CD4-positive, CD25-positive, alpha-beta regulatory T cell (primary cell): ENCODE measurements at places on chromosomes 7 and 10. TPM values are rescaled to one million over a fixed set of nuclear protein-coding genes. Genes with fewer than 3 reads are reported as not detected.
A peak's percentile ranks its signal among the peaks of the same experiment; 100 is the strongest.

GRCh38 chr7:157683747-157684156 lies 346.9 kb downstream of the DNAJB6 start:
- no peak overlapping the region for H3K4me3 ChIP-seq
- H3K4me1 ChIP-seq: peaks cover 20% of the 10 kb centered on the region
- no peaks in the 10 kb centered on the region for H3K36me3 ChIP-seq
- H3K27ac ChIP-seq: no peak overlapping the region
- H3K27me3 ChIP-seq: peaks cover 52% of the 10 kb centered on the region

GRCh38 chr10:36765782-36766414 lies 359.5 kb upstream of the ANKRD30A start:
- no peaks in the 10 kb centered on the region for H3K36me3 ChIP-seq
- no peak overlapping the region for H3K4me3 ChIP-seq
- no peak overlapping the region for H3K27ac ChIP-seq
- no peak for DNase-seq
- H3K27me3 ChIP-seq: no peaks in the 10 kb centered on the region
- H3K4me1 ChIP-seq: no peaks in the 10 kb centered on the region

DNA sequence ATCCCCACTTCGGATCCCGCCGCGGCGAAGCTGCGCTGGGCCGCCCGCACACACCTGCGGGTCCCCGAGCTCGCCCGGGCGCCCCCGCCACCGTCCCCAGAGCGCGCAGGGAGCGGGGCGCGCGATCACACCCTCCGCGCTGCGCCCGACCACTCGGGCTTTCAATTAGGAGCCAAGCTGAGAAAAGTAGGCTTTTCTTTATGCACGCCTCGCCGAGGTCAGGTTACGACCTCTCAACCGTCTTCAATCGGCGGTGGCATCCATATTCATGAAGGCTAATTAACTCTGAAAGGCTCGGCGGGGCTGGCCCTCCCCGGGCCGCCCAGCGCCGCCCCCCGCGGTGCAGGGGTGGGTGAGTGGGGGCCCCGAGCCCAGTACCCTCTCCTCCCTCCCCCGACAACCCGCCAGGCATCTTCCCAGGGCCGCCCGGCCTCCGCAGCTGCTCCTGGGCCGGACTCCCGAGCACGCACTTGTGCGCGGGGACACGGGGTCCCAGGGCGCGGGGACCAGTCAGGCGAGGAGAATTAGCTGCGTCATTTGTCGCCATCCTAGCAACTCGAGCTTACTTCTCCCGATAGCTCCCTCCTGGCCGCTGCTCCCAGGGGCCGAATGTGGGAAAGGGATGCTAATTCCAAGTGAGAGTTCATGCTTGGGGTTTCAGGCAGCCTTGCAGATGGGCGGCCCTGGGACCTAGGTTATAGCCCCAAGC lies 155.5 kb upstream of the LYZL2 start:
- no peak overlapping the region for H3K27ac ChIP-seq
- H3K4me3 ChIP-seq: peak overlapping the region; percentile 78
- no peaks in the 10 kb centered on the region for H3K36me3 ChIP-seq
- peaks cover 23% of the 10 kb centered on the region for H3K4me1 ChIP-seq
- peak; percentile 34 for DNase-seq

DNA sequence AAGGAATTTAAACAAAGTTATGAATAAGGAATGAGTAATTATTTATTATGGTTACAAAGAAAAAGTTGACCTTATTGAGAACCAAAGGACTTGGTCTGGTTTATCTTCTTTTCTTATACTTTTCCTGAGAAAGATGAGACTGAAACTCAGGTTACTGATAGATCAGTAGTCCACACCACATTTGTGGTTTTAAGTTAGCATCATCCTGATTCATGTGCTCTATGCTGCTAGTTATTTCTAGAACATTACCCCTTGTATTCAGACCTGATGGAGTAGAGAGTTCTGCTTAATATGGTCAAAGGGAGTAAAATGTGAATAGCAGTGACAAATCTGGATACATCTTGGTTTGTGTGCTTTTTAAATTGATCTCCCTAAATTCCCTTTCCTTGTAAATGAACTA lies 63.8 kb downstream of the FOXP2 start:
- H3K4me3 ChIP-seq: no peak overlapping the region
- H3K4me1 ChIP-seq: no peaks in the 10 kb centered on the region
- no peak overlapping the region for H3K27ac ChIP-seq
- no peaks in the 10 kb centered on the region for H3K36me3 ChIP-seq
- no peak for DNase-seq
- H3K27me3 ChIP-seq: no peaks in the 10 kb centered on the region

DNA sequence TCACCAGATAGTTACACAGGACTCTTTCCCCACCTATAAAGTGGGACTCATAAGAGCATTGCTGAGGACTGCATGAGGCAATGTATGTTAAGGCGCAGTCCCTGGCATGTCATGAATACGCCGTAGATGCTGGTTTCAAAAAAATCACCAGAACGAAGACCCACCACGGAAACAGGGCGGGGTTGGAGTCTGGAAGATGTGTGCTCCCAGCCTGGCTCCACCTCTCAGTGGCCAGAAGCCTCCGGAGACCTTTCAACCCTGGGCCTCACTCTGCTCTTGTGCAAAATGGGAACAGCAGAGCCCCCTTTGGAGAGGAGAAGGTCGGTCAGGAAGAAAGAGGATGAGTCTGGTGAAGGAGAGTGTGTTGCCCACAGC lies 12.4 kb upstream of the ZMIZ1 start:
- H3K4me3 ChIP-seq: no peak overlapping the region
- H3K36me3 ChIP-seq: no peaks in the 10 kb centered on the region
- H3K27ac ChIP-seq: no peak overlapping the region
- no peaks in the 10 kb centered on the region for H3K27me3 ChIP-seq

GRCh38 chr7:104650991-104651640 lies 322.7 kb downstream of the LHFPL3 start:
- H3K4me3 ChIP-seq: no peak overlapping the region
- no peak for DNase-seq
- H3K27me3 ChIP-seq: no peaks in the 10 kb centered on the region
- no peaks in the 10 kb centered on the region for H3K36me3 ChIP-seq
- no peaks in the 10 kb centered on the region for H3K4me1 ChIP-seq

- no peaks in the 10 kb centered on the region for H3K36me3 ChIP-seq
- peaks cover 21% of the 10 kb centered on the region for H3K27me3 ChIP-seq
- peaks cover 30% of the 10 kb centered on the region for H3K4me1 ChIP-seq
These were observed 1.2 kb downstream of the FGF8 start for GRCh38 chr10:101774589-101775272.

GRCh38 chr10:63054889-63055611 lies 78.1 kb upstream of the NRBF2 start:
- peaks cover 2% of the 10 kb centered on the region for H3K27me3 ChIP-seq
- H3K36me3 ChIP-seq: no peaks in the 10 kb centered on the region
- H3K27ac ChIP-seq: no peak overlapping the region
- H3K4me3 ChIP-seq: no peak overlapping the region
- no peaks in the 10 kb centered on the region for H3K4me1 ChIP-seq

GRCh38 chr10:132704008-132704814 lies 81.7 kb downstream of the NKX6-2 start:
- no peaks in the 10 kb centered on the region for H3K4me1 ChIP-seq
- DNase-seq: no peak

DNA sequence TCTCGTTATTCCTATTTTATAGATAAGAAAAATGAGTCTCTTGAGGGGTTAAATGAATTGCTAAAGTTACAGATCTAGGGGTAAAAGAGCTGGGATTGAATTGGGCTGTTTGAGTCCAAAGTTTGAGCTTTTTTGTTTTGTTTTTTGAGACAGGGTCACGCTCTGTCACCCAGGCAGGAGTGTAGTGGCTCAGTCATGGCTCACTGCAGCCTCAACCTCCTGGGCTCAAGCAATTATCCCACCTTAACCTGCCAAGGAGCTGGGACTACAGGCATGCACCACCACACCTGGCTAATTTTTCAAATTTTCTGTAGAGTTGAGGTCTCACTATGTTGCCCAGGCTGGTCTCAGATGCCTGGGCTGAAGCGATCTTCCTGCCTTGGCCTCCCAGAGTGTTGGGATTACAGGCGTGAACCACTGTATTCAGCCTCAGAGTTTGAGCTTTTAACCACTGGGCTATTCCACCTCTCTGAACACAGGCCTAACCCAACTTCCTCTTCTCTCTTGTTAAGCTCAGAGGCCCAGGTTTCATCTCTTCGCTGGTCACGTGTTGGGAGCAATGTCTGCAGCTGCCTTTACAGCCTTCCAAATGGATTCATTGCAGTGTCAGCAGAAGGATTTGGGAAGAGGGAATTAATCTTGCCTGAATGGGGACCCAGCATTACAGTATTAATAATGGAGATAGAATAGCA lies 8.0 kb downstream of the SUFU start:
- no peak for DNase-seq
- H3K27me3 ChIP-seq: no peaks in the 10 kb centered on the region
- no peak overlapping the region for H3K4me3 ChIP-seq
- H3K27ac ChIP-seq: no peak overlapping the region
- no peaks in the 10 kb centered on the region for H3K4me1 ChIP-seq
- peaks cover 56% of the 10 kb centered on the region for H3K36me3 ChIP-seq

GRCh38 chr10:131249955-131250344 lies 61.6 kb downstream of the TCERG1L start:
- H3K4me3 ChIP-seq: no peak overlapping the region
- H3K36me3 ChIP-seq: no peaks in the 10 kb centered on the region
- no peaks in the 10 kb centered on the region for H3K27me3 ChIP-seq

DNA sequence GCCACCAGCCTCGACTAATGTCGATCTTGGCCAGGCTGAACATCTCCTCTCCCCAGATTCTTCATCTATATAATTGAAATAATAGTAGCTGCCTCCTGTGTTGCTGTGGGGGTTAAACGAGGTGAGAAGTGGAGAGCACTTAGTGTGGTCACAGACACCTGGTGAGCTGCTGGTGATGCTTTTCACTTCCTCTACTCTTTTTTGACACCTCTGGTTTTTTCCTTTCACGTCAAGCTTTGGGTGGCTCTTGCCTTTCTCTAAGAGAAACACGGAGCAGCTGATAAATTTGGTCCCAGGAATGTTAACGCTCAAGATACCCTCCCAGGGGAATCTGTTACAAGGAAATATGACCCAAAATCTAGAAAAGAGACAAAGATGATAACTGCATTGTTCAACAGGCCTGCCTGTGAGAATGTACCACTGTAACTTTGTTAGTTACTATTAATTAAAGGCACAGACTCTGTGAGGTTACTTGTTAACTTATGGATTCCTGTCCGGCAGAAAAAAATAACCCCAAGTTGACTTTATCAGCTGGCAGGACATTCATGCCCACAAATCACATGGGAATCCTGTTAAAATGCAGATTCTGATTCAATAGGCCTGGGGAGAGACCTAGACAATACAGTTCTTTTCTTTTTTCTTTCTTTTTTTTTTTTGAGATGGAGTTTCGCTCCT lies 9.5 kb upstream of the NPFFR1 start:
- no peak for DNase-seq
- H3K4me1 ChIP-seq: no peaks in the 10 kb centered on the region
- no peak overlapping the region for H3K4me3 ChIP-seq
- H3K27ac ChIP-seq: no peak overlapping the region
- no peaks in the 10 kb centered on the region for H3K36me3 ChIP-seq
- no peaks in the 10 kb centered on the region for H3K27me3 ChIP-seq

The CXCL12 gene
- not detected for total RNA-seq

The SLC18A3 gene
- not detected for total RNA-seq

The CAMK2B gene
- not detected for total RNA-seq

The KCNIP2 gene
- total RNA-seq: 1.6 TPM

The NACAD gene
- 0.07 TPM for total RNA-seq
